Ascending aorta (tissue), 2 donors: ENCODE measurements at places on chromosomes 6 and 20. TPM values are rescaled to one million over a fixed set of nuclear protein-coding genes. Genes with fewer than 3 reads are reported as not detected.

BIRC7 gene
- total RNA-seq: not detected

IL17A gene
- total RNA-seq: not detected

PPP1R16B gene
- 26.4 TPM for total RNA-seq

THBS2 gene
- total RNA-seq: 709 TPM

TCP1 gene
- 46.7 TPM for total RNA-seq

POPDC3 gene
- total RNA-seq: not detected

OR2J3 gene
- total RNA-seq: not detected

ZSCAN31 gene
- 0.21 TPM for total RNA-seq

NSFL1C gene
- total RNA-seq: 58.5 TPM

ZNF451 gene
- 21.5 TPM for total RNA-seq
